ENCODE measurements at places on chromosomes 12 and 14. TPM values are rescaled to one million over a fixed set of nuclear protein-coding genes. Genes with fewer than 3 reads are reported as not detected.

DNA sequence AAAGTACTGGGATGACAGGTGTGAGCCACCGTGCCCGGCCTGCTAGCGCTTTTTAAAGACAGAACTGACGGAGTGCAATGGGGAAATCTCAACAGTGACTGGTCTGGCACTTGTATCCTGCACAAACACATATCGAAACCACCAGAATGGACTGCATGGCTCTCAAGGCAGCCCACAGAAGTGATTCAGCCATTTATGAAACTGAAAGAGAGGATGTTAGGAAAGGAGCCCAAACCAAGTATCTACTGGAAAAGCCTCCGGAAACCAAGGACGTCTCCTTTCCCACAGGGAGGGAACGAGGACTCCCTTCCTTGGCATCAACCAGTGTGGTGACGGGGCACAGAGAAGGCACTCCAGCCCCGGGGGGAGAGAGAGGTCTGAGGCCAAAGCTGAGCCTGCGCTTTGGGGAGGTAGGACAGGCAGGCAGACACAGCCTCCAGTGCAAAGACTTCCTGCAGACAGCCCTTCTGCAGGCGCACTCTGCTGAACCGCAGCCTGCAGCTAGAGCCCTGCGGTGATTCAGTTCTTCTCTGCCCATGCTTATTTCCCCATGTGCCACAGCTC is 16.5 kb downstream of the SLC15A4 start:
- DNase-seq = no peak

Gene SDSL
- total RNA-seq = 9.5 TPM

GRCh38 chr12:122934722-122935121 is 31.5 kb downstream of the ABCB9 start:
- DNase-seq = no peak

Gene COCH
- total RNA-seq = 0.49 TPM

Gene PRKAG1
- total RNA-seq = 65.7 TPM

DNA sequence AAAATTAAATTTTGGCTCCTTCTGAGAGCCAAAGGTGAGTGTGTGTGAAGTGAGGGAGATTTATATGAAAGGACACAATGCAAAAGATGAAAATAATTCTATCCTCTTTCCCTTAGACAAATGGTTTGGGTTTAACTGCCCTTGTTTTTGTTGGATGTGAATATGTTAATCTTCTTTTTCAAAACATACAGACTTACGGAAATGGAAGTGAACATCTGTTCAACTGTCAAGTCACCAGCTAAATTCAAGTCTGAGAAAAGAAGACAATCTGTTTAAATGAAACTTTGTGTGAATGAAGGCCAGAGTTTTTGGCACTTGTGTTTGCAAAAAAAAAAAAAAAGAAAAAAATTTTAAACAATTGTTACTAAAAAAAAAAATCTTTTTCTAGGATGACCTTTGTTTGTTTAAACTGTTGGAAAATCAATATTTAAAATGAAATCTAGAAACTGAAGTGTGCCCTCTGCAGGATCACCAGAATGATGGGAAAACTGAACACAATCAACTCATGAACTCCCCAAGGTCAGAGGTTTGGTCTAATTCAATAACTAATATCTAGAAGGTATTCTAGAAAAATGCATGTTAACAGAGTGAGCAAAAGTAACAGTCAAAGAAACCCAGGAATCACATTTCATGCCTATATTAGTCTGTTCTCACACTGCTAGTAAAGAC is 448.8 kb downstream of the FLRT2 start:
- DNase-seq = no peak

All from right cardiac atrium (tissue), 5 donors.